ENCODE measurements at places on chromosomes 4 and X. TPM values are rescaled to one million over a fixed set of nuclear protein-coding genes. Genes with fewer than 3 reads are reported as not detected.

- H3K4me1 ChIP-seq: no peaks in the 10 kb centered on the region
- no peak overlapping the region for H3K4me3 ChIP-seq
- no peaks in the 10 kb centered on the region for H3K36me3 ChIP-seq
- no peaks in the 10 kb centered on the region for H3K27me3 ChIP-seq
- DNase-seq: no peak
These were observed 174.8 kb downstream of the ENOX2 start for GRCh38 chrX:130728208-130728607.

DNA sequence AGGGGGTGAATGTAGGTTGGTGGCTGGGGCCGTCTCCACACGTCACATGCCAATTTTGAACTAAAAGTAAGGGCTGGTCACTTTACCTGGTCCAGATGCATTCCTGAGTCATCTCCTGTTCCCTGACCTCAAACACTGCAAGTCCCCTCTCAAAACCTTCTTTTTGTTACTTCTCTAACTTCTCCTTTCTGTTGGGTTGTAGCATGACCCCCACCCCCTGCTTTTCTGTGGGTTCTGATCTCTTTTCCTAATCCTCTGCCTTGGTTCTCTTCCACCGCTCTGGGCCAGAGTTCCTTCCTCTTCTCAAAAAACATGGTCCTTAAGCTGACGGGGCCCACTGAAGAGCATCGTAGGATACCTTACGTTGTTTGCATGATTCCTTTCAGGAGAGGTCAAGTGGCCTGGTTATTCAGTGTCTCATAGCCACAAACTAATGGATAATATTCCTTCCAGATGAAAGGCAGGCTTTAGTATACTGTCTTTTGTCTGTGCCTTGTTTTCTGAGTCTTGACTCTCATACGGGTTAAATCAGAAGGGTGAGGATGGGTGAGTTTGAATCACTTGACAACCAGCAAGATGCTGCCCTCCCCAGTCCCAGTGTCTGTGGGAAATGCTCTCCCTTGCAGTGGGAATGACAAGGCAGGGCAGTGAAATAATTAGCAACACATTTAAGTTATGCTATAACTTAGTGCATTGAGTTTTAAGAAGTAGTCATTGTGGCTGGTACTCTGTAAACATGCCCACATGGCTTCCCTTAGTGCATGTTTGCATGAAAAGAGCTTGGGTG lies 15.1 kb downstream of the SMS start:
- no peak for DNase-seq
- H3K27me3 ChIP-seq: no peaks in the 10 kb centered on the region
- no peaks in the 10 kb centered on the region for H3K4me1 ChIP-seq
- H3K4me3 ChIP-seq: no peak overlapping the region
- no peak overlapping the region for H3K27ac ChIP-seq

DNA sequence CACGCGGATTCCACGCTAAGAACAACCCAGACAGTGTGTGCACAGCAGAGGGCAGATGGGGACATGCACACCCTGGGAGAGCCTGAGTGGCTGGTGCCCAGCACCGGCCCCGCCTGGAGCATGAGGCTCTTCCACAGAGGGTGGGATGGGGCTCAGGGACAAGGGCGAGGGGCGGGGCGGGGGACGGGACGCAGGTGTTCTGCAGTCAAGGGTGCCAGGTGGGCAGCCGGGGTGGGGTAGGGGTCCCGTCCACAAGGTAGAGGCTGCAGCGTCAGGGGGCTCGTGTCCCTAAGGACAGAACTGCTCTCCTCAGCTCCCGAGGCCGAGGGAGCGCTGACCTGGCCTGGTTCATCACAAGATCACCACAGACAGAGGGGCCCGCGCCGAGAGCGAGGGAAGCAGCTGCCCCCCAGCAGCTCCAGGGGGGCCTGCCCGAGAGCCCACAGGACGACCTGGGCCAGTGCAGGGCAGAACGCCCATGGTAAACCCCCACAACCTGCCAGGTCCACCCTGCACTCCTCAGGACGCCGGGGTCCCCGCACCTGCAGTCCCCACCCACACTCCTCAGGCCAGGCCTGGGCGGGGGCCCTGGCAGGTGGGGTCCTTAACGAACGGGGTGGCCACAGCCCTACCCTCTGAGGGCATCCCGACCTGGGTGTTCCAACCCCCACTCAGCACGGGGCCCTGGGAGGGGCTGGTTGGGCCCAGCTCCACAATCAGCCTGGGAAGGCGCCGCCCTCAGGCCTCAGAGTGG lies 26.7 kb downstream of the CTBP1 start:
- no peak overlapping the region for H3K27ac ChIP-seq
- no peaks in the 10 kb centered on the region for H3K4me1 ChIP-seq
- no peak overlapping the region for H3K4me3 ChIP-seq
- DNase-seq: no peak
- no peaks in the 10 kb centered on the region for H3K27me3 ChIP-seq

DNA sequence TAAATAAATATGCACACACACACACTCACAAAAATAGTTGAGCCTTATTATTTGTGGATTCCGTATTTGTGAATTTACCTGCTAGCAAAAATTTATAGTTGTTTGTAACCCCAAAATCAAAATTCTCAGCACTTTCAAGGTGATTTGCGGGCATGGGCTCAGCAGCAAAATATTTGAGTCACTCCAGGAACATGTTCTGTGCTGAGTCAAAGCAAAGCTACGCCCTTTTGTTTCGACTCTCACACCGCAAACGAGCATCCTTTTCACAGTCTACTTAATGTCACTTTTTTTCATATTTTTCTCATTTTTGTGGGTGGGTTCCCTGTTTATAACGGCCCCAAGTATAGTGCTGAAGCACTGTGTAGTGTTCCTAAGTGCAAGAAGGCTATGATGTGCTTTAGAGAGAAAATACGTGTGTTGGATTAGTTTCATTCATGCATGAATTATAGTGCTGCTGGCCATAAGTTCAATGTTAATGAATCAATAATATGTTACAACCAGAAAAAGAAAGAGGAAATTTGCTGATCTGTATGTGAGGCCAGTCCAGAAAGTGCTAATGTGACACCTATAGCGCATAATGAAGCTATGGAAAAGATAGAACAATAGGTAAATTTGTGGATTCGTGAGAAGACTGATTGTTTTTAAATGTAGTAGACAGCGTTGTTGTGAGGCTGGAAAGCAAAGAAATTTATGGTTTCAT lies 723.2 kb upstream of the AGA start:
- no peaks in the 10 kb centered on the region for H3K27me3 ChIP-seq
- no peak overlapping the region for H3K4me3 ChIP-seq
- no peak for DNase-seq
- no peaks in the 10 kb centered on the region for H3K36me3 ChIP-seq
- no peak overlapping the region for H3K27ac ChIP-seq

DNA sequence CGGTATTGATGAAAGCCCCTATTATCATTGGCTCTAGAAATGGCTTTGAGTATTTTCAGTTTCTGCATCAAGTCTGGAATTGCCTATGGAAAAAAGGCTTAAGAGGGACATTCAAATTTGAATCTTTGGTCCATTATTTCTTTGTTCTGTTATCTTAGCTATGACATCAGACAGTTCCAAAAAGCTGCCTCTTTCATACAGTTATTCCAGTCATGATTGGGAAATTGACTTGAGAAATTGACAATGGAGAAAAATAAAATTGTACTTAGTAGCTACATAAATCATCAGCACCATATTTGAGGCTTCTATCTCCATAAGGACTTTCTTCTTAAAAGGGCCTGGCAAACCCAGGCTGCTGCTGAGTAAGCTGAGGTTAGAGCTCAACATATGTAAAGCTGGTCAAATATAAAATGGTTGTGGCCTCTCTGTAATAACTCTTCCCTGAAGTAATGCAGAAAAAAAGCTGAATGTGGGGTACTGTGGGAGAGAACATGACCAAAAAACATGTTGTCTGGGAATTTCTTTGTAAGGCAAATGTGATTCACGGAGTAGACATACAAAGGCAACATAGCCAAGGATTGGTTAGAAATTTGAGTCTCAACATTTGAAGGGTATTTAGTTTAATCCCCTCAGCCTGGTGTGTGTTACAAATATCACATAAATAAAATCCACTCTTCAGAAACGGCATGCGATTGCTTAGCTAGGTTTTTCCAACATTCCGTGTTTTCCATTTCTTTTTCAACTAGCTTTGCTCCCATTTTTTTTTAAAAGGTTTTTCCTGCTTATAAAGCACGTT lies 100.9 kb downstream of the LNX1 start:
- H3K4me1 ChIP-seq: no peaks in the 10 kb centered on the region
- H3K27me3 ChIP-seq: no peaks in the 10 kb centered on the region
- no peaks in the 10 kb centered on the region for H3K36me3 ChIP-seq

The PRRG1 gene
- 2.0 TPM for polyA plus RNA-seq

DNA sequence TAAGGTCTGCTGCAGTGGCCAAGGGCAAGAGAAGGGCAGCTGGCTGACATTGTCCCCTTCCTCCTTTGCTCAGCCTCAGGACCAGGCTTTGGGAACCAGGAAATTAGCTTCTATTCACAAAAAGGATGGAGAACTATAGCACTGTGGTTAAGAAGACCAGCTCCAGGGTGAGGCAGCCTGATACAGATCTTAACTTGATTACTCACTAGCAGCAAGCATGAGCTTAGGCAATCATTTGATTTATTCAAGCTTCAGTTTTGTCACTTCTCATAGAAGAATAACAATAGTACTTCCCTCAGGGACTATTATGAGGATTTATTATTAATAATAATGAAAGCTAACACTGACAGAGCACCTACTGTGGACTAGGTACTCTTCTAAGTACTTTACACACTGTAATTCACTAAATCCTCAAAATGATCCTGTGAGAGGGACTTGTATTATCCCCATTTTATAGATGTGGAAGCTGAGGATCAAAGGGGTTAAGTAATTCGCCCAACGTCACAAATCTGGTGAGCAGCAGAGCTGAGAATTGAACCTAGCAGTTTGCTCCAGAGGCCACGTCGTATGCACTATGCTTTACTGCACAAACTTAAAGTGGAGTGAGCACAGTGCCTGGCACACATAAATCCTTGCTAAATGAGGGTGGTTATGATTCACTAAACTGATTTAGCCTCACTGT lies 130.4 kb upstream of the PAK3 start:
- H3K36me3 ChIP-seq: no peaks in the 10 kb centered on the region
- no peaks in the 10 kb centered on the region for H3K4me1 ChIP-seq
- no peaks in the 10 kb centered on the region for H3K27me3 ChIP-seq
- H3K27ac ChIP-seq: no peak overlapping the region
- no peak overlapping the region for H3K4me3 ChIP-seq

- H3K4me3 ChIP-seq: no peak overlapping the region
- no peaks in the 10 kb centered on the region for H3K4me1 ChIP-seq
- no peaks in the 10 kb centered on the region for H3K36me3 ChIP-seq
- H3K27ac ChIP-seq: peak overlapping the region; percentile 11
These were observed 8.3 kb downstream of the SHROOM2 start for GRCh38 chrX:9794495-9794894.

DNA sequence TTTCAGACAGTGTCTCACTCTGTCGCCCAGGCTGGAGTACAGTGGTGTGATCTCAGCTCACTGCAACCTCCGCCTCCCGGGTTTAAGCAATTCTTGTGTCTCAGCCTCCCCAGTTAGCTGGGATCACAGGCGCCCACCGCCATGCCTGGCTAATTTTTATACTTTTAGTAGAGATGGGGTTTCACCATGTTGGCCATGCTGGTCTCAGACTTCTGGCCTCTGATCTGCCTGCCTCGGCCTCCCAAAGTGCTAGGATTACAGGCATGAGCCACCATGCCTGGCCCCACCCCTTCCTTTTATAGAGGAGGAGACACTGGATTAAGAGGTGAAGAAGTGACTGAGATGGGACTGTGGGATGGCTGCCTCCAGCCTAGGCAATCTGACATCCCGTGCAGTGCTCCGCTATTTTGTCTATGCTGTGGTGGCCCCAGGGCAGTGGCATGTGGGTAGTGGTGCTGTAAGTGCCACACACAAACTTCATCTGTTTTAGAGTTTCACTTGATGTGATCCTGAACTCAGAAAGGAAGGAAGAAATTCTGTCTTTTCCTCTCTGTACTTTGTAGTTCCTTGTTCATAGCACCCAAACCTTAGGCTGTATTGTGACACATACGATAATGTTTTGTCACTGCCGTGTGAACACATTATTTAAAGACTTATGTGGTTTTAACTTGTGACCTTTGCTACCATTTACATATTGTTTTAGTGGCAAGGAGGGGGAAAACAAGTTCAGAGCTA lies 48.9 kb downstream of the FNIP2 start:
- H3K27ac ChIP-seq: no peak overlapping the region
- no peaks in the 10 kb centered on the region for H3K27me3 ChIP-seq
- no peak for DNase-seq
- H3K4me1 ChIP-seq: peaks cover 41% of the 10 kb centered on the region
- H3K36me3 ChIP-seq: no peaks in the 10 kb centered on the region

GRCh38 chrX:141960578-141960977 lies 56.9 kb downstream of the MAGEC1 start:
- H3K4me3 ChIP-seq: no peak overlapping the region
- no peaks in the 10 kb centered on the region for H3K4me1 ChIP-seq
- H3K27ac ChIP-seq: no peak overlapping the region

Measured in small intestine (tissue), 16 donors.